NCI-H774 (cell line): ENCODE measurements at places on chromosomes 4 and X.

GRCh38 chr4:111537871-111538270 is 607.4 kb upstream of the FAM241A start:
- no peak for DNase-seq

DNA sequence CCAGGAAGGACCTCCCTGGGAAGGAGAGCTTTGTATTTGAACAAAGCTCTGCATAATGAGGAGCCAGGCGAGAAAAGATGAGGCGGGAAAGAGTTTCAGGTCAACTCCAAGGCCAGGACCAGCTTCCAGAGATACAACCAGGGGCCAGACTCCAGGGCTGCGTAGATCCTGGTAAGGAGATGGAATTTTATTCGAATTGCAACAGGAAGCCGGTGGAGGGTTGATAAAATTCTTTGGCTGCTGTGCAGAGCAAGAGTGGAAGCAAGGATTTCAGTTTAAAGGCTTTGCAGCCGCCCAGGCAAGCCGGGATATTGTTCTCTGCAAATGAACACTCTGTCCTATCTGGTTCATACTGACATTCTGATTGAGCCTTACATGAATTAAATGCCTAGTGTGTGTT is 40.2 kb upstream of the CBR4 start:
- DNase-seq: no peak

DNA sequence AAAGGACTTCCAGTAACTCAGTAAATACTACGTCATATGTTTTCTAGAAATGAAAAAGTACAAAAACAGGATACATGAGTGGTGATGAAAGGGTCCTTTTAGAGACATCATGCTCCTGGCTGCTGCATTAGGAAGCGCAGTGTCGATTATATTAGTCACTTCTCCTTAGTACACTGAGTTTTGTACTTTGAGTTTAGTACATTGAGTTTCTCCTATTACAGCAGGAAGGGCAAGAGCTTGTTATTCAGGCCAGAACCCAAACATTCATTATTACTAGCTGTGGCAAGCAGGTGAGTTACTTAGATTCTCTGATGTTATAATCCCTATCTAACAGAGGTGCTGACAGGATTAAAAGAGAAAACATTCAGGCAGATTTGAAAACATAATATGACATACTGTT is 21.3 kb downstream of the RPGR start:
- no peak for DNase-seq

DNA sequence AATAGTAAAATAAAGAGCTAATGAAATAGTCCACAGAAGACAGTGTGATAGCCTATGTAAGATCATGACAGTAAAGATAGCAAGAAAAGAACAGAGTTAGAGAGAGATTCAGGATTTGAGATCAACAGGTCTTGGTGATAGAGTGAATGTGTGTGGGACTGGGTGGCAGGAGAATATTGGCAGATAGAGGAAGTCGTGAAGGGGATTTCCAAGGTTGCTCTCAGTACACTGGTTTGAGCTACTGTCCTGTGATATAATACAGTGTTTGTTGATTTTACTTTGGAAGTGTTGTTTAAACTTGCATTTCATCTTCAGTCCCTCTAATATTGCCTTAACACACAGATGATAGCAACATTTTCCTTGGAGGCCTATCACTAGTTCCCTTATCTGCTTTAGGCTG is 44.1 kb downstream of the DTHD1 start:
- no peak for DNase-seq

DNA sequence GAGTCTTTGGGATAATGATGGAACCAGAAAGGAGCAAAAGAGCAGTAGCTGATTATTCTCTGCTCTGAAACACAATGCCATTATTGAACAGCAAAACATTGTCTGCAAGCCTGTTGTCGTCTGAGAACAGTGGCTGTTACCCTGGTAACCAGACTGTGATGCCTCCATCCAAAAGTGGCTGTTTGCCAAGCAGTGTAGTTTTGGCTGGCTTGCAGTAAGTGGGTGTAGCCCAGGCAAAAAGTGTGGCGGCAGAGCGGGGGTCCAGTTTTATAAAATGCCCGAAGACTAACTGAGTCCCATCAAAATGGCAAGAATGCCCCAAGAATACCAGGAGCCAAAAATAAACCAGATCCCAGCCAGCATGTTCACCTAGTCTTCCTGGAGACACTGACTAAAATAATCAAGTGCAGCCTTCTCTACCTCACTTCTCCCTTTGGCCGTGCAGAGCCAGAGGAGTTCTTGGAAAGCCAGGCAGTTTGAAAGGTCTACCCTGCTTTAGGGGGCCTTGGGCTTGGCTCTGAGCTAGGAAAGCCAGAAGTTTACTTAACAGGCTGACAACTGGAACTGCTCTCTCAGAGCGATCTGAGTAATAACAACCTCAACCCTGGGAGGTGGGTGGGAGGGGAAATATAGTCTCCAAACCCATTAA is 2.6 kb downstream of the PLP1 start:
- DNase-seq: no peak

DNA sequence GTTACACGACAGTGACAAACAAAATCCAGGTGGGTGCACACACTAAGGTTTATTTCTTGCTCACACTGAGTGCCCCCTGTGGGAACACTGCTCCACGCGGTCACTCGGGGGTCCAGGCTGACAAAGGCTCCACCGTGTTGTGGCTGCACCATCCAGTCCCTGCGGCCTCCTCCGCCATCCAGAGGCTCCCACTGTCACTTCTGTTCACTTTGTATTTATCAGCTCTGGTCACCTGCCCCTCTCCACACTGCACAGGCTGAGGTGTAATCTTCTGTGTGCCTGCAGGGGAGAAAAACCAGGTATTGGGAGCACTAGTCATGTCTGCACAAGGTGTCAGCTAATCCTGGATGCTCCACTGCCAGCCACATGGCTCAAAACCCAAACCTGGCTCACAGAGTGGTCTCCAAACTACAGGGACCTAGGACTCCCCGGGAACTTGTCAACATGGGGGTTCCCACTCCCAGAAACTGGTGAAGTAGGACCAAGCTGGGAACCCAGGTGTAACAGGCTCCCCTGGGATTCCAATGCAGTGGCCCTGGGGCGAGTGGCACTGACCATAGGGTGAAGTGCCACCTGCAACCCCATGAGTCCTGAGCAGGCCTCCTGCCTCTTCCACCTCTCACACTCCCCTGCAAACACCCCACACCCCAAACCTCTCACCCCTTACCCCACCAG is 25.5 kb downstream of the HMX1 start:
- no peak for DNase-seq

GRCh38 chr4:13452927-13453579 is 31.1 kb downstream of the RAB28 start:
- no peak for DNase-seq

DNA sequence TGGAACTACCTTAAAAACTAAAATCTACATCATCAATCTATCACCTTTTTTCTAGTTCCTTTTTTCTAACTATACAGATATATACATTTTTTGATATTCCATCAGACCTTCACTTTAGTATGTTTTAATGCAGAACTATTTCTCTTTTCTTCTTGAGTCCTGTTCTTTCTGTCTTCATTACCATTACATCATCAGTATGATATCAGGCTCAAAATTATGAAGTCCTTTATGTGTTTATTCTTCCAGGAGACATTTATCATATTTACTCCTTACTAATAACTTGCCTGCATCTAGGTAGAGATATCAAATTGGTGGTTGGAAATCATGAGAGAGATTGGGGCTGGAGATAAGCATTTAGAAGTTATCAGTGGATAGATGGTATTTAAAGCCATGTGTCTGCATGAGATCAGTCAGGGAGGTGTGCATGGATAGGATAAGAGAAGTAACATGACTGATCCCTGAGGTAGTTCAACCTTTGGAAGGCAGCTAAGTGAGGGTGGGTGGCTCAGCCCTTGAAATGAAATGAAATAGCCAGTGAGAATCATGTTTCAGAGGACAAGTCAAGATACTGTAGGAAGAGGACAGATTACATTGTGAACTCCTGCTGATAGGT is 43.1 kb downstream of the MRPL1 start:
- DNase-seq: no peak

- no peak for DNase-seq
Measured at GRCh38 chr4:176054942-176055341, 10.7 kb upstream of the WDR17 start.

- no peak for DNase-seq
Measured at GRCh38 chr4:69546134-69546765, 50.5 kb upstream of the UGT2B4 start.

- no peak for DNase-seq
Measured at GRCh38 chr4:186255122-186255521, 10.9 kb upstream of the F11 start.

DNA sequence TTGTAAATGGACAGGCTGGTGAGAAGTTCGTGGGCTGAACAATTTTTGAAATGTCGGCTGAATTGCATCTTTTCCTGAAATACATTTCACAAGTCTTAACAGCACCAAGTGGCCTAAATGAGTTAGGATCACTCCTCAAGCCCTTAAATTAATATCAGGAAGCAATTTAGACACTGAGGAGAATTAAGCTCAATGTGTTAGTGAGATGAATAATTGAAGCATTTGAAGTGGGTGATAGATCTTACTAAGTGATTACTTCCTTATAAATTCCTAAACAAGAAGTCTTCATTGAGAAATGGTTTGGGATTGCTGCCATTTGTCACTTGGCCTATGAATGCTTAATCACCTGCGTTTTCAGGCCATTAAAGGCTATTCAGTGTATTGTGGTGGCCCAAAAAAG is 116.8 kb downstream of the NAA11 start:
- DNase-seq: no peak

GRCh38 chr4:82335043-82335442 is 38.7 kb downstream of the HNRNPD start:
- DNase-seq: no peak

- no peak for DNase-seq
Measured at GRCh38 chrX:13167481-13168231, 123.2 kb upstream of the FAM9C start.

DNA sequence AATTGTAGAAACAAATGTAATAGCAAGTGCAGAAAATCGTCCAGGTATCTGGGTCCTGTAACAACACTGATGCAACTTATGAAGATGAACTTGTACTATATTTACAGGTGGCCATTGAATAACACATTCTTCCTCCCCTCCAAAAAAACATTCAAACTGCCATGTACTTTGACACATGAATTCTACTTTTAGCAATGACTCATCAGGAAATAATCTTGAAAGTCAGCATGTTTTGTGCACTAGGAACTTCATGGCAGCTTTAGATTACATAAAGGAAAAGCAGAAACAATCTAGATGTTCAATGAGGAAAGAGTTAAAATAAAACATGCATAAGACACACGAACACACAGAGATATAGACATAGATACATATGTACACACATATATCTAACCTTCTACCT is 2.5 kb downstream of the PABPC1L2A start:
- DNase-seq: no peak

- no peak for DNase-seq
Measured at GRCh38 chr4:138021139-138021830, 220.9 kb downstream of the SLC7A11 start.

DNA sequence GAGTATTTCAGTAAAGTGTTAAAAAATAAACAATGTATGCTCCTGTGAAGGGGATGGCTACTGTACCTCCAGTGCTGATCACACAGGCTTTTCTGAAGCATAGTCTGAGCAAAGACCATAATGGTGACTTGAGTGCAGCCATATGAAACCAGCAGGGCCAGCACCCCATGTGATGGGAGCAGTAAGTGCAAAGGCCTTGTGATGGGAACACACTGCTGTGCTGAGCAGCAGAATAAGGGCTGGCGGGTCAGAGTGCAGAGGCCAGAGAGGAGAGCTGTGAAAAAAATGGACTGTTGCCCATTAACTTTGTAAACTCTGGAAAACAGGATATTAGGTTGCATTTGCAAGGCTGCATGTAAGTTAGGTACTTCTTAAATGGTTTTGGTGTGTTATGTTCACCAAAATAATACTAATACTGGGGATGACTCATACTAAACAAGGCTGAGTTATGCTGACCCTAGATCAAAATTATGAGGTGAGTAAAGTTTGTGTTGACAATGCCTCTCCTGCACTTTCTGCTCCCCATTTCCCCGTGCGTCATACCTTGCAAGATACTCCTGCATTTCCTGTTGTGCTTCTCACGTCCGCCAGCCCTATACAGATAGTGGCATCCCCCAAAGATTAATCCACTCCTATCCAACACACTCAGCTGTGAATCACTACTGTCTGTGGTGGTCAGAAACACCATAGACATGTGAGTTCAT is 67.0 kb upstream of the FAM9A start:
- no peak for DNase-seq

GRCh38 chr4:15130441-15130840 is 128.2 kb downstream of the CPEB2 start:
- no peak for DNase-seq

DNA sequence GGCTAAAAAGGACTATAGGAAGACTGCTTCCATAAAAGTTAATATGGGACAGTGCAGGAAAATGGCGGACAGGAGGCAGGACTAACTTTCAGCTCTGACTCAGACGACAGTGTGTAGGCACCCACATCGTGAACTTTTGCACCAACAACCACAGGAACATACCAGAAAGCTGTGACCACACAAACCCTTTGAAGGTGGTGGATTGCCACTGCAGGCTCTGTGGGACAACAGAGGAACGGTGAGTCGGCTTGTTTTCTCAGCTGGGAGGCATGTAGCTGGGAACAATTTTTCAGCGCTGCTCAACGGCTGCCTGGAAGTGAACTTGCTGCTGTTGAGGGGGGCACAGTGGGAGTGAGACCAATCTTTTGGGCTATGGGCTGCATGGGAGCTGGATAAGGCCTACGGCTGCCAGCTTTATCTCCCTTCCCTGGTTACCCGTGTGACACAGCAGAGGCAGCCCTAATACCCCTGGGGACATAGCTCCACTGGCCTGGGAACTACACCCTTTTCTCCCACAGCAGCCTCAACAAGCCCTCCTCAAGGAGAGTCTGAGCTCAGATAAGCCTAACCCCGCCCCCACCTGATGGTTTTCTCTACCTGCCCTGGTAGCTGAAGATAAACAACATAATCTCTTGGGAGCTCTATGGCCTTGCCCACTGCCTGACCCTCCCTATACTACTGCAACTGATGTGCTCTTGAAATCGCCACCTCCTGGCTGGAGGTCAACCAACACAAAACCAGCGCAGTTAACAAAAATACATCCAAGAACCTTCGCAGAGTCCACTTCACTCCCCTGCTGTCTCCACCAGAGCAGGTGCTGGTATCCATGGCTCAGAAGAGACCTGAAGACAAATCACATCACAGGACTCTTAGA is 1537.0 kb downstream of the C4orf33 start:
- no peak for DNase-seq

DNA sequence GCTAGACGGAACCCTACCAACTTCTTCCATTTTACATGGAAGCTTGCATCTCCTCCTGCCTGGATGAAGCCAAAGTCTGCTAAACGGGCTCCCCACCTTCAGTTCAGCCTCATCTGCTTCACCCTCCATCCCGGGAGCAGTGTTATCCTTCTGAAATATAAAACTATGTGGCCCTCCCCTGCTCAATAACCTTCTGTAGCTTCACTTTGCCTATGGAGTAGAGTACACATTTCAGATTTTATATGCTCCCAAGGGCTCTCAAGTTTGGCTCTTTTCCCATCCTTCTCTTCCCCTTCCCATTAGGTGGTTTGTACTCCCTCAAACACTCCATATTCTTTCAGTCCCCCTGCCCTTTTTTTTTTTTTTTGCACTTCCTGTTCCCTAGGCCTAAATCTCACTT is 115.9 kb upstream of the RAI2 start:
- no peak for DNase-seq

- DNase-seq: no peak
Measured at GRCh38 chr4:36211084-36211483, 33.2 kb downstream of the ARAP2 start.

- no peak for DNase-seq
Measured at GRCh38 chr4:1590244-1590643, 93.9 kb downstream of the FAM53A start.

GRCh38 chrX:102712216-102712966 is at the start of gene GPRASP2:
Gene GPRASP2, plus strand, starts transcription at chrX:102712448. Its CDS starts 2,422 bp downstream, at chrX:102714870.
- no peak for DNase-seq

GRCh38 chr4:28744066-28744465 is 1883.4 kb downstream of the STIM2 start:
- no peak for DNase-seq

- DNase-seq: no peak
Measured at GRCh38 chrX:70969635-70970481, 39.0 kb upstream of the SLC7A3 start.
